NCI-H2081 (cell line): ENCODE measurements at places on chromosomes 2 and 18.

DNA sequence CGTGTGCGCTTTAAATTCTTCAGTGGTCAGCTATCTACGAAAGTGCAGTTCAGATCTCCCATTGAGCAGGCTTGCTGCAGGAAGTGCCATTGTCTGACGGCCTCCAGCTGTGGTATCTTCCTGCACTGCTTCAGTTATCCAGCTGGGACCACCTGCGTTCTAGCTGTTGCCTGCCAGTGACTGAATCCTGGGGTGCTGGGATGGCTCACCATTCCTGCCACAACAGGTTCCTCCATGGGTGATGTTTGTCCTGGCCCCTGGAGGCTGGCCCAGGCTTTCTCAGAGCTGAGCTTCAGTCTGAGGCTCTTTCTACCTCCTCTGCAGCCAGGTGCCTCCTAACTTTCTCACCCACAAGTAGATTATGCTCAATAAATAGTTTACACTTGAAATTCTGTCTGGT, 498.5 kb upstream of the HS6ST1 start:
- no peak for DNase-seq

DNA sequence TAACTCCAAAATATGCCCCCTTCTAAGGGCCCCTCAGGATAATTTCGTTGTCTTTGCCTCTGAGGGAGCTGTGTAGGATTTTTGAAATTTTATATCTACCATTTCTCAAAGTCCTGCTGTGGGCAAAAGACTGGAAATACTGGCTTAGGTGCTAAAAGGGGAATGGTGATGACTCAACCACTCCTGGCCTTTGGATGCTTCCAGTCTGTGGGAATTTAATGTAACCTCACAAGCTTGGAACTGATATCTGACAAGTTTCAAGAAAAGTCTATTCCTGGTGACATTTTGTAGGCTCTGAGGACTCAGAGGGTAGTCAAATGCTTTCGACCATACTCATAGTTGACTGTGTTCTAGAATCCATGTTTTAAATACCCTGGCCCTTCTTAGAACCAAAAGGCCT, 3.4 kb upstream of the APCDD1 start:
- DNase-seq = no peak

DNA sequence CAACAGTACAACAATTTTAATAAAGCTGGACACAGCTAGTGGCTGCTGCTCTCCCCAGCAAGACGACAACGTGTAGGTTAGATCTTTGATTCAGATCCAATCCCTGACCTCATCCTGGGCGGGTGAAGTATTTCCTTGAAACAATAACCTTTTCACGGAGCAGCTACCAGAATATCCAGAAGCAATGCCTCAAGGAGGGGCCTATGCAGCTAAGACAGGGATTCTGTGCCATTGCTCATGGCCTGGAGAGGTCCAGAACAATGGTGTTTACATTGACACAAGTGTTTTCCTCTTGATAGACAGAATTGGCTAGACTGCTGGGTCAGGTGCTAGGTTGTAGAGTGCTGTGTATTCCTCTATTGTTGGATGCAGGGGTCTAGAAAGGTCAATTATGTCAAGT, 520.1 kb downstream of the BCL11A start:
- no peak for DNase-seq

GRCh38 chr18:69795791-69796190, 151.9 kb downstream of the CD226 start:
- no peak for DNase-seq

GRCh38 chr2:239882331-239882732, 142.8 kb downstream of the NDUFA10 start:
- DNase-seq = peak; percentile 1

DNA sequence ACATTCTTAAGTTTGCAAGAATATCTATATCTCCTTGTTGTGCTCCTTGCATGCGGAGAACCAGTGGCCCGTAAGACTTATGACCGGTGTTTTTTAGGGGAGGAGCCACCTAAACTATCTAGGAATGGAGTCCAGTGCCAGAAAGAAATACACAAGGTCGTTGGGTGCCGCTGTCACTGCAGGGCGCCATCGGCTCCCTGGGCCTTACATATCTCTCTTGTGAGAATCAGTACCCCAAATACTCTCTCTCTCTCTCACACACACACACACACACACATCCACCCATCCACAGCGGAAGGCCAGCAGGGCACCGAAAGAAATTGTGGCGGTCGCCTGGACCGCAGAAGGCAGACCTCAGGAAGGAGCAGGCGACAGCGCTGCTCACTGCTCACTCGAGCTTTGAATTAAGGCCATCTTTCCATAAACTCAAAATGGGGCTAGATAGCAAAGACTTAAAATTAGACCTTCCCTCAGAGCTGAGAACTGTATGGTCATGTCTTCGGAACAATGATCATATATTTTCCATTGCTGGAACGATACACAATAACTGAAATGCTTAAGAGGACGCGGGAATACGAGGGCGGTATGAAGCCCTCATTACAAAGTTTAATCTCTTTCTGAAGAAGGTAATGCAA, 10.4 kb downstream of the NR4A2 start:
- DNase-seq = no peak

GRCh38 chr2:62192811-62193210, 3.1 kb upstream of the B3GNT2 start:
- DNase-seq = no peak

GRCh38 chr2:85288244-85288725, 39.5 kb downstream of the TGOLN2 start:
- DNase-seq = no peak

GRCh38 chr2:1662606-1663180, 81.6 kb downstream of the PXDN start:
- no peak for DNase-seq

GRCh38 chr2:64106481-64106880, 37.7 kb downstream of the PELI1 start:
- DNase-seq = no peak

DNA sequence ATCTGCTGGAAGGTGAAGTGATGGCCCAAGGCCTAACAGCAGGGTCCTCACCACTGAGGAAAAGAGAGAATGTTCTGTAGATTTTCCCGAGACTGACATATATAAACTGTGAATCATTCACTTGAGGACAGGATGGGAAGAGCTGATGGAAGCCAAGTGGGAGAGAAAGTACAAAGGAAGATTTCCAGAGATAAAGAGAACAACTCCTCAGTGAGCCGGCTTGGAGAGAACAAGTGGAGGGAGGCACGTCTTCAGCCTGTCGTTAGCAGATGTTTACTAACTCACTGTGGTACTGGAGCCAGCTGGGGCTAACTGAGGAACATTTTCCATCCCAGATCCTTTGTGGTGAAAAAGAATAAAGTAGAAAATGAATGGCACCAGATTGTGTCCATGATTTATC, 552.9 kb upstream of the TNP1 start:
- no peak for DNase-seq

GRCh38 chr2:239898292-239898925, 126.7 kb downstream of the NDUFA10 start:
- no peak for DNase-seq

DNA sequence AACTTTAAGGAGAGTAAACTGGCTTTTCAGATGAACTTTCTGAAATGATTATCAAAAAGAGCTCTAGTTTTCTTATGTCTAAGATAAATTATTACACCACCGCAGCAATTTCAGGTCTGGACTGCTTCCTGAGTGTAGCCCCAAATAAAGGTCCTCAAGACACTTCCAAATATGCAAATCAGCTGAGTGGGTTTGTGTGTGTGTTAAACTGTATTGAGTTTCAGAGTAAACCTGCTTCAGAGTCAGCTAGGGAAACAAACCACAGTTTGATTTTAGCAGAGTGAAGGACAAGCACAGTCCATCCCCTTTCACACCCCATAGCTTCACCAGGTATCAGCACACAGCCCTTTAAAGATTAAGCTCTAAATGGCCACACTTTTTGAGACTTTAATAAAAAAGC, 168.7 kb downstream of the NRXN1 start:
- peak; percentile 73 for DNase-seq

DNA sequence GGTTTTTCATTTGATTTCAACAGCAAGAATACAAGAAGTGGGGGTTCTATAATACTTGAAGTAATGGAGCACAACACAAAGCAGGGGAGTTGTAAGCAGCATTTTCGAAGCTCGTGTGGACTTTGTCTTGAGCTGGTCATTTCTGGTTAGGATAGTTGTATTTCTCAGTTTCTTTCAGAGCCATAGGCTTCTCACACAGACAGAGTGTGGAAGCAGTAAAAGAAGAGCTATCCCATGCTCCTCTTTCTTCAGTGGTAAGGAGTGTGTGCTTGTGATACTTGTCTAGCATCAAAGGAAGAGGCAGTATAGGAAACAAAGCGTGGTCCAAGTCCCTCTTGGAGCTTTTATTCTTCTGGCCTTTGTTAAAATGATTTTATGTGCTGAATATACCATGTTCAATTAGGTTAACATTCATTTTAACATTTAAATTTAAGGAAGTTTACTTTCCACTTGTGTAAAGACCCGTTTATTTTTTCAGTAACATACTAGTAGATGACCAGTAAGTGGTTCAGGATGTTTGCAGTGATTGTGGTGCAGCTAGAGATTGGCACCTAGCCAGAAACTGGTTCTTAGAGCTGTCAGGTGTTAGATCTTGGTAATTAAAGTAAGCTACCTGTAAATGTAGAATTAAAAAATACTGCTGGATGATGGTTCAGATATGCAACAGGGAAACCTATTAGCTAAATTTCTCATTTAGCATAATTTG, 14.6 kb downstream of the CCNYL1 start:
- DNase-seq = peak; percentile 75

DNA sequence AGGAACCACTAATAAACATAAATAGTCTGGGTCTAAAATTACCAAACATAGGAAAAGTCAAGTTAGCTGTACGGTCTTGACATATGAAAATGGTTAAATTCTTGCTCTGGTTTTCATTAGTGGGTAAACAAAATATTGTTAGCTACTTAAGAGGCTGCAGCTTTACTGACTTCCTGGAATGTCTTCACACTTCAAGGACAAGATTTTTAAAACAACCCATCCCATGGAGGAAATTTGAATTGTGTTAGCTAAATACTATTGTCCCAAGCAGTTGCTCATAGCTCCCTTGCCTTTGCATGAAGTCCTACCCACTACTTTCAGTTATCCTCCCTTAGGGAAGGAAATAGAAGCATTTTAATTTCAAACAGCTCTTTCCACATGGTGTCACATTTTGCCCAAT, 128.5 kb downstream of the EPHA4 start:
- no peak for DNase-seq

DNA sequence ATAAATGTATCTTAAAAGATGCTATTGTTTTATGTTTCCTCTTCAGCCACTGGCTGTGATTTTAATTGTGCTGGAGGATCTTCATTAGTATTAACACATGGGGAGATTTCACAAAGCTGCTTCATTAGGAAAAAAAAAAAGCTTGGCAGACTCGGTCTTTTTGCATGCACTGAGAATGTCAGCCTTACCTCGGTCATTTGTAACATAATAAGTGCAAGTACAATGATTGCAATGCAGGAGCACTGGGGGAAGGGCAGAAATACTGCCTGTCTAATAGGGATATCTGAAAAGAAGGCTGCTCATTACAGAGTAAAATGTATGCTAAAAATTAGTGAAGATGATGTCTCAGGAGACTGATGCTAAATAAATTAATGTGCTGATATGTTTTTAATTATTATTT, 1.3 kb upstream of the BAZ2B start:
- peak; percentile 86 for DNase-seq

DNA sequence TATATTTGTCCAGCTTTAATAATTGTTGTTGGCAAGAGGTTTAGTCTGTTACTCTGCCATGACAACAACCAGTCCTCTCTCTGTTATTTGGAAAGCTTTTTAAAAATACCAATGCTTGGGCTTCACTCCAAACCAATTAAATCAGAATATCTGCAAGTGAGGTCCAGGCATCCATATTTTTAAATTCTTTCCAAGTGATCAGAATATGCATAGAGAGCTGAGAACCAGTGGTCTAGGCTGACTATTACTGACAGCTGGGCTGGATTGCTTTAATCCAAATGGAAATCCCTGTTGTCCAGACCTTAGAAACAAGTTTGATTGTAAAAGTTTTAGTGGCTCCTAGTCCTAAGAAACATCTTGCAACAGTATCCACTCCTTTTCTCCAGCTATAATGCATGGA, 1059.7 kb upstream of the ACVR2A start:
- DNase-seq = no peak

- peak; percentile 28 for DNase-seq
Observed at GRCh38 chr2:193943406-193943960, 1713.5 kb upstream of the SLC39A10 start.

DNA sequence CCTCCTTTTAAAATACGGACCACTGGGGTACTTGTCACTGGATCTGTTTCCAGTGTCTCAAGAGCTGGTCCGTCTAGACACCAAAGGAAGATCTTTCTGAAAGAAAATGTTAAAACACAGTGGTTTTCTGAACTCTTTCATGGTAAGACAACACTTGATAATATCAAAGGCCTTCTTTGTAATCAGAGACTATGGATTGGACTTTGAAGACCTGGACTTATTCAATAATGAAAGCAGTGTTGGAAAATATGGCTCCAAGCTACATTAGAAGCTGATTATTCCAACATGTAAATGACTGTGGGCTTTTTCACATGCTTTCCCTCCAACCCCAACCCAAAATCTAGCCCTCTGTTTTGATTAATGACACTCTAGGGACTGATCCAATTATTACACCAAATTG, 329.4 kb upstream of the LYPD1 start:
- no peak for DNase-seq

GRCh38 chr18:46343931-46344372, 239.8 kb downstream of the HAUS1 start:
- DNase-seq = peak; percentile 43

GRCh38 chr2:11680182-11680900, 10.3 kb upstream of the NTSR2 start:
- no peak for DNase-seq
